K562 (cell line): ENCODE measurements at places on chromosomes 1 and 21.

- DNase-seq, result no peak
Observed at GRCh38 chr1:23644555-23644866, 47.1 kb upstream of the RPL11 start.

GRCh38 chr1:89179343-89179742 lies 3.5 kb upstream of the GBP7 start:
- no peak for DNase-seq

- DNase-seq, result peak; percentile 99
Observed at GRCh38 chr1:179025125-179025974, at the start of gene FAM20B. Gene FAM20B, plus strand, starts transcription at chr1:179025894. Its CDS starts 17,954 bp downstream, at chr1:179043848.

DNA sequence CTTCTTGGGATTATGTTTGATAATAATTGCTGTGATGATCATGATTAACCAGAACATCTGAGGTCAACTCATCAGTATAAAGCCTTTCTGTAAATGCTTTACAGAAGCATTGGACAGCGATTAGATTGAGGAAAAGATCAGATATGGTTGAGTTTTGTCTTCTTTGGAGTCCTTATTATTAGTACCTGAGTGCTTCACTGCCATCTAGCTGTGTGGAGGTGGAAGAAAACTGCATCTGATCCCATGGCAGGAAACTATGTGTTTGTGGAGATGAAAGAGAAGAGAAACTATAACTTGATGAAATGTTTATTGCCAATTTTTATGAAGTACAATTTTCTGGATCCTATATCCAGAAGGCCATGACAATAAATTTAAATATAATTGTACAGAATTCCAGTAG lies 11.4 kb downstream of the FLG2 start:
- no peak for DNase-seq

DNA sequence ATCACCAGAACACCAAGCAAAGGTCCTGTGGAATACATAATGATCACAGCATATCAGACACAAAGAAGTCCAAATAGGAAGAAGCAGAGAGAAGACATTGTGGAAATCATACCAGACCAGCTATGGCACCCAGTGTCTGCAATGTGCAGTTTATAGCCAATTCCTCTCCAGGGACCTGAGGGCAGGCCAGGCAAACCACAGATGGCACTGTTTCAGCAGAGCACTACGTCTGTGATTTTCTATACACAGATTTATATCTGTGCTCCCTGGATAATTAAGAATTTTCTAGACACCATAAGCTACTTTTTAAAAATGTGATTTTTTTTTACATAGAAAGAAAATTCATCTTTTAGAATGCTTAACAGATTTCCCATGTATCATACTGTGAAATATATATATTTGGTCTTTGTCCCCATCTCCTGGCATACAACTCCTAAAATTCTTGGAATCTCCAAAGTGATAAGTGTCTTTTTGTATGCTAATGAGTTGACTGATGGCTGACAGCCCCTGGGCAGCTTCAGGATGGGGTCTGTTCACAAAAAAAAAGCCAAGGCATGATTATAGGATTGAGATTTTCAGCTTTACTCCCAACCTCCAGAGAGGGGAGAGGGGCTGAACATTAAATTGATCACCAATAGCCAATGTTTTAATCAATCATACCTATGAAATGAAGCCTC lies 498.1 kb downstream of the SIPA1L2 start:
- no peak for DNase-seq

GRCh38 chr1:84971957-84972356 lies 25.0 kb downstream of the MCOLN2 start:
- no peak for DNase-seq

- DNase-seq, result no peak
Observed at GRCh38 chr21:44987301-44987885, 47.6 kb downstream of the SLX9 start.

- DNase-seq, result no peak
Observed at GRCh38 chr1:240667351-240667750, 55.4 kb upstream of the GREM2 start.

GRCh38 chr1:66540434-66541032 lies 6.6 kb downstream of the SGIP1 start:
- no peak for DNase-seq

DNA sequence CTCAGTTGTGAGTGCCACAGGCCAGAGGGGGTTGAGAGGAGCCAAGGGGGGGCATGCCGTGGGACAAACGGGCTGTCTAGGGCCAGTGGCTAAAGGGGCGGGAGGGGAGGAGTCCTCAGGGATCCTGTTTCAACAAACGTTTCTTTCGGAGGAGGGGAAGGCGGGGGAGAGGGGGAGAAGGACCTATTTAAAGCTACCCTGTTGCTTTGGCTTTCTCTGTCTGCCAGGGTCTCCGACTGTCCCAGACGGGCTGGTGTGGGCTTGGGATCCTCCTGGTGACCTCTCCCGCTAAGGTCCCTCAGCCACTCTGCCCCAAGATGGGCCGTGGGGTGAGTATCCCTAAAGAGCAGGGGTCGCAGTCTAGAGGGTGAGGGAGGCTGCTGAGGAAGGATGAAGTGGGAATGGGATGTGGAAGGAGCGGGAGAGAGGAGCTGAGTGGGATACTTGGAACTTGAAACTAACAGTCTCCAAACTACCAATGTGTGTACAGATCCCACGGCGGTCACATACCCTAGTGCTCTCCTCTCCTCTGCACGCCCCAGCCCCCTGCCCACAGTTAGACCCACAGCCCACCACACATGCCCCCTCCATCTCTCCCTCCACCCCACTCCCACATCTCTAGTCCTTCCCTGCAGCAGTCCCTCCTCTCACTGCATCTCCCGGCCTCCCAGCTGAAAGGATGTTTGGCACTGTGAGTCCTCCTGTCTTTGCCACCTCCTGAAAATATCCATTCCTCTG lies at the start of gene ATP1A2:
Gene ATP1A2, plus strand, starts transcription at position 215 of the 738 bp plus-strand sequence. Its CDS starts 103 bp downstream, at position 318.
- no peak for DNase-seq

DNA sequence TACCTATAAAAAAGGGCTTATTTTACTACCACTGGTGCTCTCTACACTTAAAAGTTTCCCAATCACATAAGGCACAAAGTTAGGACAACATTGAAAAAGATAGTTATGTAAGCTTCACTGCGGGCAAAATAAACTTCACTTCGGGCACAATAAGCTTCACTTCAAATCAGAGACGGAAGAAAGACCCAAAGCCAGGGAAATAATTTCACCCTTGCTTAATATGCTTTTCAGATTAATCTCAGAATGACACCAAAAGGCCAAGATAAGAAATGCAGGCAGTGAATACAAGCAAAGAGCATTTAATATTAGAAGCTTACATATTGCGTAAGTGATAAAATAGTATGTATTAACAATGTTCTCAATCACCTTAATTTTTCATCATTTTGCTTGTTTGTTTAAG lies 444.2 kb downstream of the SETD4 start:
- DNase-seq, result no peak

DNA sequence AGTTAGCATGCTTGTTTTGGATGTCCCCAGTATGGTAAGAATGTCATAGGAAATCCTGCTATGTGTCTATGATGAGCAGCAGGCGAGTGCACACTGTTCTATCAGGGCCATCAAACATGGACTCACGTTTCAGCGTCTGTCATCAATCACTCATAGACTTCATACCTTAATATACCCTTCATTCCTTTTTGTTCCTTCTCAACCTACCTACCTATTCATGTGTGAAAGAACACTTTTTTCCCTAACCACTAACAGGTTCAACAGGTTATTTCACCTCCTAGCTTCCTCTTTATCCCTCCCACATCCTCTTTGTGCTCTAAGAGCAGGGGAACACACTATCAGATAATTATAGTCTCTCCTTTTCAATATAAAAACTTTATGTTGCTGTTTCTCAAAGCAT lies 300.6 kb downstream of the TM2D1 start:
- DNase-seq, result no peak

DNA sequence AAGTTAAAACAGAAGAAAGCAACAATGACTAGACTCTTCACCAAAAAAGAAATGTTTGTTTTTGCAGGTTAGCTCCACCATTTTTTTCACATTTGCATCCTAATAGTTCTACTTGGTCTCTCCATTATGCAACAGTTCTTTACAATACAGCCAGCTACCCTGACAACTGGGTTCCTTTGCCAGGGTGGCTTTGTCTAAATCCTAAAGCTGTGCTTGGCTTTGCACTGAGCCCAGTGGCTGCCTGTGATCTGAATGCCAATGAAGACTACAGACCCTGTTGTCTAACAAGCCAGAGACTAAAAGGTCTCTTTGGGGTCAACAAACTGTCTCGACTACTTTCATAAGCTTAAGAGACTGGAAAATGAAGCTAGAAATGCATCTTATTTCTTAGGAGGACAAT lies 112.0 kb downstream of the AKT3 start:
- DNase-seq, result no peak

DNA sequence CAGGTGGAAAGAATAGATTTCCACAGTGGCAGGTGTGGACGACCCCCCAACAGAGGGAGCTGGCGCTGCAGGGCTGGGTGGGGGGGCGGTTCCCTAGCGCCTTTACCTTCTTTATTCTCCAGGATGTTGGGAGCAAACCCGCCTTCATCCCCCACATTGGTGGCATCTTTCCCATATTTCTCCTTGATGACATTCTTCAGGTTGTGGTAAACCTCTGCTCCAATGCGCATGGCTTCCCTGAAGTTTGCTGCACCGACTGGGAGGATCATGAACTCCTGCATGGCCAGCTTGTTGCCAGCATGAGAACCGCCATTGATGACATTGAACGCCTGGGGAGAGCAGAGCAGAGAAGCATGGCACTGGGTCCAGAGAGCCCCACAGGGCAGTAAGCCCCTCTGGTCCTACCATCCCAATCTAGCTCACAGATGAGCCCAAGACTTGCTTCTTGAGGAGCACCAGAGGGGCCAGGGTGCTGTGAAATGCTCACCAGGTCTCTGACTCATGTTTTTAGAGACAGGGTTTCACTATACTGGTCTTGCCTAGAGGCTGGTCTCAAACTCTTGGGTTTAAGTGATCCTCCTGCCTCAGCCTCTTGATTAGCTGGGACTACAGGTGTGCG lies 12.2 kb downstream of the ENO1 start:
- no peak for DNase-seq

DNA sequence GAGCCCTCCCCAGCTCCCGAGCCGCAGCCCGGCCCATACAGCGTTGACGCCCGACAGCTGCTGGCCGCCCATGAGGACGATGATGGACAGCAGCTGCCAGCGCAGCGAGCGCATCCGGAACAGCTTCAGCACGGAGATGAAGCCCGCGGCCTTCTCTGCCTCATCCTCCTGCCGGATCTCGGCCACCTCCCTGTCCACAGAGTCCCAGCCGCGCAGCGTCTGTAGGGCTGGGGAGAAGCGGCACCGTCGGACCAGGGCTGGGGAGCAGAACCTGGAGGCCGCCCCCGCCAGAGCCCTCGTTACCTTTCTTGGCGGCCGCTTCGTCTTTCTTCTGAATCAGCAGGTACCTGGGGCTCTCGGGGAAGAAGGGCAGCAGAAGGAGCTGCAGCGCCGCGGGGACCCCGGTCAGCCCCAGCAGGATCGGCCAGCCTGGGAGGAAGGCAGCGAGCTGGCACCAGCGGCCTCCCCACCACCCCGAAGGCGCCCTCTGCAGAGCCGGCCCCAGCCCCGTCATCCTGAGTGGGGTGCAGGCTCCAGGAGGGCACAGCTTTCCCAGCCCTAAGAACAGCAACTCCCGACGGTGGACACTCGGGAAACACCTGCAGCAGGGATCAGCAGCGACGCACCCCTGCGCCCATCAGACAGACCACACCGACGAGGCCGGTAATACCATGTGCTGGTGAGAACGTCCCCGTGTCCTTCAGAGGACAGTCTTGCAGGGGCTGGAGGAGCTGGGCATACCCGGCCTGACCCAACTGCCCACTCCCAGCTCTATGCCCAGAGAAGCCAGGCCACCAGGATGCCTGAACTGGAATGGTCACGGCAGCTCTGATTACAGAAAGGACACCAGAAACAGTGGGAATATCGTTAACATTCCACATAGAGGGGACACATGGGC lies 13.8 kb upstream of the SLC2A7 start:
- DNase-seq, result no peak

DNA sequence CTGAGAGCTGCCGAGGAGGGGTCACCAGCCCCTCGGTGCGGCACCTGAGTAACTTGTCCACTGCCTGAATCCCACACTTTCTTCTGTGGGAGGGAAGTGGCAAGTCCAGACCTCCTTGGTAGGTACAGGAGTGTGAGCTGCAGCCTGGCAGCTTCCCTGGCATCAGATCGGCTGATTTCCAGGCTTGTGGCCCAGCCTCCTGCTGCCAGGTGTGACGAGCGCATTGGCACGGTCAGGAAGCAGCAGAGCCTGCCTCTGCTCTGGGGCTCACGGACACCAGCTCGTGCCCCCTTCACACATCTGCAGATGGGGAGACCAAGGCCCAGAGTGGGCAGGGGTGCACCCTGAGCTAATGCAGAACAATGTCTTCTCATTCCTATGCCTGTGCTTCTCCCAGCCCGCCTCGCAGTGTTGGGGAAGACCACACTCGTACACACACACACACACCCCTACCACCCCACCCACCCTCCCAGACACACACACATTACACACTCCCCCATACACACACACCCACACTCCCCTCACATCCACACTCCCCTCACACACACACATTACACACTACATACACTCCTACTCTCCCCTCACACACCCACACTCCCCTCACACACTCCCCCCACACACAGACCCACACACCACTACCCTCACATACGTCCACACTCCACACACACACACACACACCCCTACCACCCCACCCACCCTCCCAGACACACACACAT lies 33.1 kb upstream of the SELENON start:
- no peak for DNase-seq

- no peak for DNase-seq
Observed at GRCh38 chr1:200337410-200337809, 72.4 kb downstream of the ZNF281 start.

DNA sequence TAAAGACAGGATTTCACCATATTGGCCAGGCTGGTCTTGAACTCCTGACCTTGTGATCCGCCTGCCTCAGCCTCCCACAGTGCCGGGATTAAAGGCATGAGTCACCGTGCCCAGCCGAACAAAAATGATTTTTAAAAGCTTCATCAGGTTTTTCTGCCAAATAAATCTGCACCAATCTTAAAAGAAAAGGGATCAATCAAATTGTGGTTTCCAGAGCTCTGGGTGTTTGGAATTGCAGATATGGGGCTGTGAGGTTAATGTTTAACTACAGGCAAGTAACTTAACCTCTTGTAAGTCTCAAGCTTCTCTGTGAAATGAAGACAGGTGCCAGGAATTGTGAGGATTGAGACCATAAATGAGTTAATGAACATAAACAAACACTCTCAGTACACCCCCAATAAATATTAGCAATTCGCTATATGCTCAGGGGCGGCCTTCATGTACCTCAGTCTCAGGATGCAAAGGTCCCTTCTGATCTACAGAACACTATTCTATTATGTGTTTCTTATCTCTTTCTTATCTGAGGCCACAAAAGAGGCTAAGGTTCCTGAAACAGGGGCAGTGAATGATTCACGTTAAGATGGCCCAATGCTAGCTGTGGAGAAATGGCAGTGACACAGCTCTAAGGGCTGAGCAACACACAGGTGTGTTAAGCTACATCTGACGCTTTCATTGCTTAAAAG lies 7.1 kb upstream of the GNPAT start:
- no peak for DNase-seq

- DNase-seq, result no peak
Observed at GRCh38 chr1:192539297-192540092, 36.1 kb upstream of the RGS1 start.

GRCh38 chr1:232012773-232013386 lies 386.3 kb downstream of the DISC1 start:
- DNase-seq, result no peak

- DNase-seq, result peak; percentile 60
Observed at GRCh38 chr1:204503122-204503912, 8.7 kb upstream of the PIK3C2B start.
